MG63 (cell line): ENCODE measurements at places on chromosomes 5 and 9. TPM values are rescaled to one million over a fixed set of nuclear protein-coding genes. Genes with fewer than 3 reads are reported as not detected.

Gene INSL6
- total RNA-seq = not detected in 2 replicates

Gene KIF2A
- 27.4 and 29.4 TPM in 2 replicates for total RNA-seq

Gene GMCL2
- total RNA-seq = not detected in 2 replicates

Gene FOXD4L3
- total RNA-seq = not detected in 2 replicates

Gene ANKRD31
- total RNA-seq = not detected in 2 replicates

Gene ABCA1
- 2.4 and 2.9 TPM in 2 replicates for total RNA-seq

Gene PCDHAC2
- total RNA-seq = 0.07 TPM in 1 of 2 replicates, not detected in the other

- DNase-seq = no peak
These were observed at the start of gene CSF1R for GRCh38 chr5:150085950-150086715. TSS of gene CSF1R (minus strand) at chr5:150086554. CDS start at chr5:150086427, 127 bp downstream.

GRCh38 chr9:136020671-136021070, 59.5 kb upstream of the UBAC1 start:
- no peak for DNase-seq

GRCh38 chr9:124680714-124681390, 90.3 kb downstream of the NR6A1 start:
- DNase-seq = no peak

DNA sequence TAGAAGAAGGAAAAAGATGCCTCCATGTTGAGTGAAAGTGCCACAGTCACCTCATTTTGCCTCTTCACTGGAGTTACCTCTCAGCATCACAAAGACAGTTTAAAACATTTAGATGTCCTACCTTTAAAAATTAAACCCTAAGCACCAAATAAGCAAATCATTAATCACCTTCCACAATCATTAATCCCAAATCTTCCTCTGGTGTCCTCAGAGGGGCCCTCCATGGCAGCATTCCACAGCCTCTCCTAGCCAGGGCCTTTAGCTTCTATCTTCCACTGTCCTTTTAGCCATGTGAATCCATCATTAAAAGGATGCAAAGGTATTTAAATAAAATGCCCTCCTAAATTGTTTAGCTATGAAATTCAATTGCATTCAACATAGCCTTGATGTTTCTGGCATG, 310.8 kb downstream of the PDE4D start:
- DNase-seq = no peak

GRCh38 chr5:119118000-119118399, 47.1 kb downstream of the DMXL1 start:
- no peak for DNase-seq

DNA sequence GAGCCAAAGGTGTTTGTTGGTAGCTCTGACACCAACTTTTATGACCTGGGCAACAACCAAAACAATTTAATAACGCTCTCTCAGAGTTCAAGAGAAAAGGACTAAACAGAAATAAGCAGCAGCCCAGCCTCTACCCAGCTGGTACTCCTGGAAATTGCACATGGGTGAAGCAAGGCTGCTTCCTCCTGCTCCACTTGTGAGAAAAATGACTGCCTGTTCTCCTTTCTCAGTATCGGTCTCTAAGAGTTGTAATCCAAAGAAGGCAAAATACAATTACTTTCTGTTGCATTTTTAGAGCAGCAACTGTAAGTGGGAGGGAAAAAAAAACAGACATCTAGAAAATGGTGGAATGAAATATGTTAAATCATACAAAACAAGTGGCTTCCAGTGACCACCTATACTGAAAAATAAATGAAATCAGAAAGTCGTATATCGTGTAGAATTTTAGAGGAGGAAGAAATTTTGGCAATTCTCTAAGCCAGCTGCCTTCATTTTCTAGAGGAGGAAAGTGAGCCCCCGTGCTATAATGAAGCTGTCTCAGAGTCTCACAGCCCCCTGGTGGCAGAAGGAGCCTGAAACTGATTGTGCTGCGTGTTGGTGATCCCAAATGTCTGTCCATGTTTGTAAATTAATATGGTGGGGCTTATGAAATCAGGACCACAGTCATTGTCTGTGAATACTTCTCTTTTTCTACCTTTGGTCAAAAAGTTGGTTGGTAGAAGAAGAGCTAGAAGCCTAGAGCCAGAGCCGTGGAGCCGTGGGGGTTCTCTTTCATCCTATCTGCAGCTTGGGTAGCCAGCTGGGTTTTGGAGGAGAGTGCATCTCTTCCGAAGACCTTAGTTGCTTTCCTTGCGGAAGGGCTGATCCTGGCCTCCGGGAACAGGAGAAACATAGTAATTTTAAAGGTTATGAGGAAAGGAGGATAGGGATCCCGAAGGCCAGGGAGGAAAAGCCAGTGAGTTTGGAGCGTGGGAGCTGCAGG, 139.9 kb downstream of the PIP5K1B start:
- DNase-seq = peak; percentile 12

GRCh38 chr5:146081556-146081955, 23.8 kb downstream of the PLAC8L1 start:
- no peak for DNase-seq

- no peak for DNase-seq
These were observed 2.3 kb upstream of the HK3 start for GRCh38 chr5:176901260-176902101.

DNA sequence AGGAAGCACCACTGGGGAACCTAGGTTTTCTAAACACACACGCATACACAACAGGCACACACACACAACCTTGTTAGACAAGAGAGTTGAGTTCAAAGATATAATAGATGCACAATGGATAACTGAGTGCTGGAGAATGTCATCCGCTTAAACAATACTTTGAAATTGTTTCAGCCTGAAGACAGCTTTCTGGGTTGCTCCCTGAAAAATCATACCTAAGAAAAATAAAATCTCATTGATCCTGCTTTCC, 126.1 kb downstream of the TMEM161B start:
- no peak for DNase-seq

DNA sequence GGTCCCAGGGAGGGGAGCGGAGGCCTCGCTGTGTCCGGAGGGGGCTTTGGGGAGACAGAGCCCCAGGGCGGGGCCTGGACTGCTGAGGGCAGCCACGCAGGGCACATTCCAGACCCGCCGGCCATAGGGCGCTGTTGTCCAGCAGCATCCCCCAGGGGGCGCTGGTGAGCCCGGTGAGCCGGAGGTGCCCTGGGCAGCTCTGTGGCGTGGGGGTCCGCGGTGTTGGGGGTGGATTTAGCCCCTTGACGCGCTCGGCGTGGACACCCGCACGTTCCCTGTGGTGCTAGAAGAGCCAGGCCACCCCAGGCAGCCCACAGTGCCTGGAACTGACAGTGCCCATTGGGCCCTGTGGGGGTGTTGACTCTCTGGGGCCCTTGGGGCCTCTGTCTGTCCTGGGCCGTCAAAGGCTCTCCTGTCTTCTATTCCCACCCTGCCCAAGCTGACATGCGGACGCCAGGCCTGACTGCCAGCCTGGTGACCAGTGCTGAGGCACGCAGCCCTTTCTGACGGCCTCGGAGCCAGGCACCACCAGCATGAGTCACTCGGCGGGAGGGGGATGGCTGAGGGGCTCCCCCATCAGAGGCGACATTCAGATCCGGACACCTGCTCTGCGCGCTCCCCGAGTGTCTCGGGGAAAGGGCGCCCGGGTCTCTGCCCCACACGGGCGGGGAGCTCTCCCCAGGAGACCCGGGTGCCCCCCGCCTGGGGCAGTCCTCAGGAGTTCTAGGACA, 23.9 kb downstream of the TPPP start:
- DNase-seq = no peak

GRCh38 chr5:93378073-93378472, 202.9 kb downstream of the NR2F1-AS1 start:
- no peak for DNase-seq

DNA sequence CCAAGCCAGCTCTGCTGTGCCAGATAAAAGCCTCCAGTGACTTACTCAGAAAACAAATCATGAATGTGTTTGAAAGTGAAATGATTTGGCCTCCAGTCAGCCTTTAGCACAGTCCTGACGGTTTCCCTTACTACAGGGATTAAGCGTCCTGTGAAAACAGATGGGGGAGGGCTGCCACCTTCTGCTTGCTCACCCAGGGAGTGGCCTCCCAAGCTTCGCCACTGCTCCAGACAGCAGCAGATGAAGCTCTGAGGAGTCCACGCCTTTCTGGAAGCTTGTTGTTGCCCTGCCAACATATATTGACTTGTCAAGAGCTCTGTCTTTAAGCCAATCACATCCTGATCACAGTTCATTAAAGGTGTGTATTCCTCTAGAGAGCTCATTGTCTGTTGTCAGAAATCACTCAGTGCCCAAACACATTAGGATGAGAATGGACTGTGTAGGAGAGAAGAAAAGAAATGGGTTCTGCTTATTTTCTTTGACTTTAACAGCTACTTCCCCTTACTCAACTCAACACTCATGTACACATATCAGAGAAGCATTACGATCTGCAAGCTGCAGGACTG, 4.9 kb upstream of the FYB1 start:
- DNase-seq = no peak

DNA sequence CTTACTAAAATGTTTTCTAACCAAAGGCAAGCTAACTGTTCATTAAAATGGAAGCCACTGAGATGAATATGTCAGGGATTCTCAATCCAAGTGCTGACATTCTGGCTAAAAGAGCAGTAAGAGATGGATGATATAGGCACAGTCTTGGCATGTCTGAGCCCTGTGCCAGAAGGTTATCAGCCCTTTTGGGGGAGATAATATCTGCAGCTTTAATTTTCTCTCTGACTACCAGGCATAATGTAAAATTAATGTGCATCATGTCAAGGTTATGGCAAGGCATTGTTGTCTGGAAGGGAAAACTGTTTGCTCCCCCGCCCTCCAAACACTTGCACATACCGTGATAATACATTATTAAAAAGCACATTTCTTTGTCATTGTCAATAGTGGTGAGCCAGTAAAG, 609.8 kb downstream of the ZNF608 start:
- no peak for DNase-seq

GRCh38 chr5:109987970-109988369, 298.2 kb downstream of the MAN2A1 start:
- no peak for DNase-seq

DNA sequence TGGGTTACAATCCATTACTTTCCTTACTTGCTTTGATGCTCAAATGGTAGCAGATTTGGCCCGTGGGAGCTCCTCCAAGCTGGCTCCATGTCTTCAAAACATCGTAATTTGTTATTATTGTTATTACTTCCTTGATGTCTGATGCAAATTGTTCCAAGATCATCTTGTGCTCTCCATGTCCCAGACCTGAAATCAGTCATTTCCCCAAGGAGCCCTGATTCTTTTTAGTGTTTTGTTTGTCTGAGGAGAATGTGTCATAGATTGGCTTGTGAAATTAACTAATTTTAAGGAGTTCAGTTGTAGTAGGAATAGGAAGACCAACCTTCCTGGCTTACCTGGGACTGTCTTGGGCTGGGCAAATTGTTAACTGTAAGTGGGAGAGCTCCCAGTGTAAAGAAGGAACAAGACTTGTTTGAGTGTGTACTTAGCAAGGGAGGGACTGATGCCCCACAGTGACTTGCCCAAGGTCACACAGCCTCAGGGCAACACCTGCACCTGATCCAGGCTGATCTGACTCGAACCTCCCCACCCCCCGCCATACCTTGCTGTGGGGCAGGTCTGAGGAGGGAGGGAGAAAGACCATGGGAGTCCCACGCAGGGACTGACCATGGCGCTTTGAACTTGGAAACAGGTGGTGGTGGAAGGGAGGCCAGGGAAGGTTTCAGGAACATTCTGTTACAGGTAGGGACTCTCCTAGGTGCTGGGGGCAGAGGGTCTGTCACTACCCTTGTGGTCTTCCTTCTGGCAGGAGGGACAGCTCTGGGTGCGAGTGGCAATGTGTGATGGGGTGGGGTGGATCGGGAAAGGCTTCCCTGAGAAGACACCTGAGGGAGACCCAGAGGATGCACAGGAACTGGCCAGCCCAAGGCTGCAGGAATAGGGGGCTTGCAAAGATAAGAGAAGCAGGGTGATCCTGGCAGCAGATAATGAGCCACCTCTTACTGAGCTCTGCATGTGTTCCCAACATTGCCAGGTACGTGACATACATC, 2.7 kb upstream of the BICD2 start:
- no peak for DNase-seq

- no peak for DNase-seq
These were observed 6.2 kb downstream of the ZNF883 start for GRCh38 chr9:113005777-113006176.

GRCh38 chr5:321230-321725, at the start of gene AHRR:
TSS of gene AHRR (plus strand) at chr5:321714. CDS start at chr5:343903, 22,189 bp downstream.
- DNase-seq = peak; percentile 84

DNA sequence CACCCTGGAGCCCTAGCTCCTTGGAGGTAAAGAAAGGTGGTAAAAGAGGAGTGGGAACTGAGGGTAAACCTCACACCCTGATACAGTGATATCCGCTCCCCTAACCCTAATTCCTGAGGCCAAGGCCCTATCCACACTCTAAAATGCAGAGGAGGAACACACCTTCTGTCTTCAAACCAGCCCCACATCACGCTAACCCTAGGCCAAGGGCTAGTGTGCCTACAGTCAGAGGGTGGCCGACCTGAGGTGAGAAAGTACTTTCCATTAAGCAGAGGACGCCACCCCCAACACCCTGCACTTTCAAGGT, 590 bp downstream of the HDAC3 start:
- DNase-seq = no peak
